Nucleus accumbens (tissue), 56 donors: ENCODE measurements at places on chromosomes 7 and 10.

DNA sequence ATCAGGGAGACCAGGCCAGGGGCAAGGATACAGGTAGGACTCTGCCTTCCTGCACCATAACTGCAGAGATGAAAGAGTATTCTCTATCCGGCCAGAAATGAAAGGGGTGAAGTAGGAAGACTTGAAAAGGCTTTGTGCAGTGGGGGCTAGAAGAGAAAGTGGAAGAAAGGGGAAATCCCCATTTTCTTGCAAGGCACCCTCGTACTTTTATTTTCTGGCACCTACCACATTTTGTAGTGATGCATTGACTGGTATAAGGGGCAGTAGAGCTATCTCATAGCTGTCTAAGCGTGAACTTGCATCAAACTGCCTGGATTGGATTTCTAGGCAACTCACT lies 752 bp upstream of the CAMK2G start:
- no peak for DNase-seq

GRCh38 chr10:129784891-129785290 lies 179.2 kb downstream of the EBF3 start:
- DNase-seq = no peak

DNA sequence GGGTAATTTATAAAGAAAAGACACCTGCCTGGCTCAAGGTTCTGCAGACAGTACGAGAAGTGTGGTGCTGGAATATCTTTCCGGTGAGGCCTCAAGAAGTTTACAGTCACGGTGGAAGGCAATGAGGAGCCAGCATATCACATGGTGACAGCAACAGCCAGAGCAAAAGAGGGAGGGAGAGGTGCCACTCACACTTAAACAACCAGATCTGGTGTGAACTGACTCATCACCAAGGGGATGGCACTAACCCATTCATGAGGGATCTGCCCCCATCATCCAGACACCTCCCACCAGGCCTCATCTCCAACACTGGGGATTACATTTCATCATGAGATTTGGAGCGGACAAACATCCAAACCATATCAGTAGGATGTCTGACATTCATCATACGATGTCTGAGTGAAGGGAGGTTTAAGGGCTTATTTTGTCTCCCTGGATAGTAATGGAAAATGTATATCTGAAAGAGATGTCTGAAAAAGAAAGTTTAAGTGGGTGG lies 23.5 kb upstream of the KBTBD2 start:
- no peak for DNase-seq

DNA sequence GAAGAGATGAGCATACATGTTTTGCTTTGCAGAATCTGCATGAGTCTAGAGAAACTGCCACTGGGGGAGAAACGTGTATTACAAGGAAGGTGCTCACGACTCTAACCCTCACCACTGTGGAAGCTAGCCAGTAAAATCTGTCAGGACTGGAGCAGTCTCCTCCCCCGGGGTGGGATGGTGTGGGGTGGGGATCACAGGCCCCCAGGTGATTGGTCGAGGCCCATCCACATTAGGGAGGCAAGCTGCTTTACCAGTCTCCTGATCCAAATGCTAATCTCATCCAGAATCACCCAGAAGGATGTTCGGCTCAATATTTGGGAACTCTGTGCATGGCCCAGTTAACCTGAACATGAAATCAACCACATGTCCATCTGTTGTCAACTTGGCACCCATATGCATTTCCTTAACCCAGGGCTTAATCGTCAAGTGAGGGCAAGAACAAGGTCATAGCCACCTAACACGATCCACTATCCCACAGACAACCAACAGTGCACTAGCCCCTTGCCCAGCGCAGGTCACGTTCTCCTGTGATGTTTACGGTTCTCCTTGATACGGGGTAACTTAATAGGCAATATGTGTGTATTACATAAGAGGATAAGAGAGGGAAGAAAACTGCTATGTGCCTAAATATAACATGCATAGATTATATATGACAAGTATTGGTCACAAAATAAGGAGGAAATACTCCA lies 40.8 kb downstream of the DNAJB6 start:
- no peak for DNase-seq

GRCh38 chr7:69811476-69812308 lies 213.4 kb downstream of the AUTS2 start:
- no peak for DNase-seq

- DNase-seq = no peak
Observed at GRCh38 chr7:1455241-1455939, 3.9 kb downstream of the MICALL2 start.

GRCh38 chr10:123139521-123140163 lies 3.9 kb downstream of the HMX3 start:
- no peak for DNase-seq
